ENCODE measurements at places on chromosomes 5 and 9.

GRCh38 chr5:11482011-11482410 is 422.2 kb downstream of the CTNND2 start:
- DNase-seq, result no peak

GRCh38 chr9:35743452-35743851 is 5.6 kb downstream of the GBA2 start:
- DNase-seq, result no peak

- DNase-seq, result no peak
Observed at GRCh38 chr5:100826133-100826532, 76.9 kb downstream of the ST8SIA4 start.

GRCh38 chr9:111038331-111039230 is at the start of gene LPAR1:
LPAR1 (minus strand) TSS chr9:111038470; CDS start chr9:110972117, 66,353 bp downstream.
- no peak for DNase-seq

- DNase-seq, result no peak
Observed at GRCh38 chr9:90578126-90578815, 64.4 kb downstream of the DIRAS2 start.

- DNase-seq, result no peak
Observed at GRCh38 chr9:114351932-114352331, 22.3 kb downstream of the ORM2 start.

GRCh38 chr5:64506567-64507263 is 900 bp downstream of the RGS7BP start:
- peak; percentile 53 for DNase-seq
